Stimulated activated CD8-positive, alpha-beta memory T cell treated with anti-CD3 and anti-CD28 coated beads, Interleukin-2, amount 100 ng/mL, for 1 hour (primary cell): ENCODE measurements at places on chromosomes 12 and 14.

DNA sequence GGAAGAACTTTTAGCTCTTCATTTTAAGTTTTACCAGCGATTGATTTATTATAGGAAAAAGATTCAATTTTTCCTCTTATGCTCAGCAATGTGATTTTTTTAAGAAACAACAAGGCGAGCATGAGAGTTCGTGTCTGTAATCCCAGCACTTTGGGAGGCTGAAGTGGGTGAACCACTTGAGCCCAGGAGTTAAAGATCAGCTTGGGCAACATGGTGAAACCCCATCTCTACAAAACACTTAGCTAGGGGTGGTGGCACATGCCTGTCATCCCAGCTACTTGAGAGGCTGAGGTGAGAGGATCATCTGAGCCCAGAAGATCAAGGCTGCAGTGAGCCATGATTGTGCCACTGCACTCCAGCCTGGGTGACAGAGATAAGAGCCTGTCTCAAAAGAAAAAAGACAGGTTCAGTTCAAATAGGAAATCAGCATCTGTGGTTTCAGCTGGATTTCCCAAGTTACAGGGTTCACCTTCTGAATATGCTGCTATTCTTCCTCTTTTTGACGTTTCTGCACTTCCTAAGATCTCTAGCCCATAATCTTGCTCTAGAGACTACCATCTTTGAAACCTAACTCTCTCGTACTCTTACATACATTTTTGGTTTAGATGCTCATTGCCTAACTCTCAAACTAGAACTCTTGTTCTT lies 274.7 kb downstream of the SEC23A start:
- DNase-seq = no peak

GRCh38 chr12:92718483-92718990 lies 15.7 kb downstream of the PLEKHG7 start:
- DNase-seq = no peak

DNA sequence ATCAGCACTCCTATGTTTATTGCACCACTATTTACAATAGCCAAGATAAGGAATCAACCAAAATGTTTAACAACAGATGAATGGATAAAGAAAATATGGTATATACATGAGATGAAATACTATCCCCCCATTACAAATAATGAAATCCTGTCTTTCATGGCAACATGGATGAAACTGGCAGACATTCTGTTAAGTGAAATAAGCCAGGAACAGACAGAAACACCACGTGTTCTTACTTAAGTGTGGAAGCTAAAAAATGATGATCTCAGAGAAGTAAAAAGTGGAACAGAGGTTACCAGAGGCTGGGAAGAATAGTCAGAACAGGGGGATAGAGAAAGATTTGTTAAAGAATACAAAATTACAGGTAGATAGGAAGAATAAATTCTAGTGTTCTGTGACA lies 113.7 kb upstream of the MDM1 start:
- DNase-seq = no peak

DNA sequence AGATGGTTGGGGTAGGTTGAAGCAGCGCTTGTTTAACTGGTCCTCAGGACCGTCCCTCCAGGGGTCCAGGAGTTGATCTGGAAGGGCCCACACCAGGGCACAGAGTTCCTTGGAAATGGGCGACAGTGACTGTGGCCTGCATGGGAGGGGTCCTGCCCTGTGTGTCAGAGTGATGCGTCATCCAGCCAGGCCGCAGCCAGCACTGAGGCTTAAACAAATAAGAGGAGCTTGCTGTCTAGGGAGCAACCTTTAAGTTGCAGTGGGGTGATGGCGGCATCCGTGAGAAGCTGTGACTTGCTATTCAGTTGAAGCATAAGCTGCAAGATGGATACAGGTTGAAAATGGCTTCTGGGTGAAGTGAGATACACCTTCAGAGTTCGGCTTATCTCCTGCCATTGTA lies 20.2 kb downstream of the DCAF4 start:
- no peak for DNase-seq

DNA sequence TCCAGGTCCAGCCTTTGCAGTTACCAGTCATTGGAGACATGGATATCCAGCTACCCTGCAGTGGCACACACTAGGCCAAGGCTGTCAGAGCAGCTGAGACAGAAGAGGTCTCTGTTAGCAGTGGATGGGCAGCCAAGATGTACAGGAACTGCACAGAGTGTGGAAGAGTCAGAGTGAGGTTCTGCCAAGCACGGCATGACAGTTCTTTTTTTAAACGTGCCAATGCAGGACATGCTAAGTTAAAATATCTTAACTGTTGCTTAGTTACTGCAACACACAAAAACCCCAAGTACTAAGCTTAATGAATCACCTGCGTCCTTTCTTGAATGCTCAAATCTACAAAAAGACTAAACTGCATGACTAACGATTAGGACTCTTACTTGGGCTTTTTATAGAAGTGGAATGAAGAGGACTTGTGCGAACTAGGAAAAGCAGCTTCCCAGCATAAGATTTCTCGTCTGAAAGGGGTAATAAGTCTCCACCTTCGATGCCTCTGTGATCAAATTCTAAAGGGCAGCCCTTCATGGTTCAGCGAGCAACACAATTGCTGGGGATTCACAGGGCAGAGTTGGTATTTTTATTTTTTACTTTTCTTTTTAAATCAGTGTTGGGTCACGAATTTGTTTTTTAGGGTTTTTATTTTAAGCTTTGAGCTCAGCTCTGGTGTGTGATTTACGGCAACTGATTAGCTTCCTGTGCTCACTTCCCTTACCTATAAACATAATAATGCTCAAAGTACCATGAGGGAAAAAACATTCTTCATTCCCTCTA lies 20.6 kb downstream of the MAPK1IP1L start:
- no peak for DNase-seq

DNA sequence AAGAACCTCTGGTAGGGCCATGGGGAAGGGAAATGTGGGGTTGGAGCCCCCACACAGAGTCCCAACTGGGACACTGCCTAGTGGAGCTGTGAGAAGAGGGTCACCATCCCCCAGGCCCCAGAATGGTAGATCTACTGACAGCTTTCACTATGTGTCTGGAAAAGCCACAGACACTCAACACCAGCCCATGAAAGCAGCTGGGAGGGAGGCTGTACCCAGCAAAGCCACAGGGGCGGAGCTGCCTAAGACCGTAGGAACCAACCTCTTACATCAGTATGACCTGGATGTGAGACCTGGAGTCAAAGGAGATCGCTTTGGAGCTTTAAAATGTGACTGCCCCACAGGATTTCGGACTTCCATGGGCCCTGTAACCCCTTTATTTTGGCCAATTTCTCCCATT lies 97.8 kb downstream of the HMGA2 start:
- DNase-seq = no peak

GRCh38 chr14:96221109-96221650 lies 16.5 kb downstream of the BDKRB2 start:
- DNase-seq = no peak

- no peak for DNase-seq
These were observed 236.1 kb upstream of the PLEKHG7 start for GRCh38 chr12:92466391-92467305.

GRCh38 chr12:131845121-131845520 lies 16.9 kb downstream of the MMP17 start:
- no peak for DNase-seq

DNA sequence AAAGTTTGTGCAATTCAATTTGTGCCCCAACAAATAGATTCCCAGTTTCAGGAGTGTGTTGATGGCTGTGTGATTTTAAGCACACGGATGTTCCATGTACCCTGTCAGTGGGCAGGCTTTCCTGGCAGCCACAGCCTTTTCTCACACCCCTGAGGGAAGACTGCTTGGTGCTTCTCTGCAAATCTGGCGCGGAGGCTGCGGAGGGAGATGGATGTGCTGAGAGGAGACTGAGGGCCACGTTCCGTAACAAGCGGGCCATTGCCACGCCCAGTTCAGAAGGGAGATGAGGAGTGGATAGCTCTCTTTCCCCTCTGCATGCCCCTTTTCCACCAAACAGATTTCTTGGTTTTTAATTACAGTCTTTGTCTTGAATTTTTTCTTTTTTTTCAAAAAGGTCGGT lies 89.1 kb downstream of the BEGAIN start:
- DNase-seq = no peak

DNA sequence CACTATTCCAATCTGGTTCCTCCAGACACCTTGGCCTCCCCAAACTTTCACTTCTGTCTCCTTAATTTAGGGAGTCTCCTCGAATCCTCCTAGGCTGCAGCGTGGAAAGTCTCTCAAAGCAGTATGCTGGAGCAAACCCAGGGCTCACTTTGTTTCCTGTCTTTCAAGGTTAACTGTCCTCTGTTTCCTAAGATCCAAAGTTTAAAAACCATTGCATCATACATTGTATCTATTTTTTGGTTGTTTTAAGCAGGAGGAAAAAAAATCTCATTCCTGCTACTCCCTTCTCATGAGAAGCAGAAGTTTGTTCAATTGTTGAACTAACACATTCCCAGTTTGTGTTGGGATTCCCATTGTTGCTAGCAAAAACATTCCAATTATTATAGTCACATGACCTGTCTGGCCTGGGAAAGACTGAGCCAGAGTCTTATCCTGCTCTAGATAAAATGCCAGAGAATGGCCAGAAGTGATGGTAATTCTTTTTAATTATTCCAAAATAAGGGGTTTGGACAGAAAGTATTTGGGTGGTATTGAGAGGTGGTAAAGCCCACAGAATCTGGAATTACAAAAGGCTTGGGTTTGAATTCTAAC lies 67.3 kb downstream of the HSPB8 start:
- no peak for DNase-seq

- no peak for DNase-seq
These were observed 144.5 kb upstream of the FBXO33 start for GRCh38 chr14:39576736-39577135.

DNA sequence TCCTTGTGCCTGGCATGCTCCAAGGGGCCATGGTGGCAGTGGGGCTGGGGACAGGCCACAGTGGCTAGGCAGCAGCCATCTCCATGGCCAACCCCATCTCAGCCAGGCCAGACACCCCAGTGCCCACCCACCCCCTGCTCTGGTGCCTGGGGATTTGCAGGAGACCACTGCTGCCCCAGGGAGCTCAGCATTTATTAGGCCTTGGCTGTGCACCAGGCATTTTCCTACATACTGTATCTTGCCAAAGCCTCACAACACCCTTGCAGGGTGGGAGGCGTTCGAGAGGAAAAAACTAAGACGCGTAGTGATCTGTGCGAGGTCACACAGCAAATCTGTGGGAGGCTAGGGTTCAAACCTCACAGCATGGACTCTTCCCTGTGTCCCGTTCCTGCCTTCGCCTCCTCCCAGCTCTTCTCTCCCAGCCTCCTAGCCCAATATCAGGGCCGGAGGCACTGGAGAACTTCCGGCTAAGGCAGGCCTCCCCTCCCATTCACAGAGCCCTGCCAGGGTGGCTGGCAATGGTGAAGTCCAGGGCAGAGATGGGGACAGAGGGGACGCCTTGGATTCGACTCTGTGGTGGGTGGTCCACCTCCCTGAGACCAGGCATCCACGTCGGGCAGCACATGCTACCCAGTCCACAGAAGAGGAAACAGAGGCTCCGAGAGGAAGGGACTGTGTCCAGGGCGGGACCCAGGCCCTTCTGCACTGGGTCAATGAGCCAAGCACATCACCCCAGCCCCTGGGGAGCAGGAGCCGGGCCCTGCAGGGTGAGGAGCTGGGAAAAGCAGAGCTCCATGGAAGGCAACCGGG lies 57.4 kb downstream of the FAM222A start:
- no peak for DNase-seq

- no peak for DNase-seq
These were observed 105.4 kb upstream of the FKBP4 start for GRCh38 chr12:2689393-2689792.

DNA sequence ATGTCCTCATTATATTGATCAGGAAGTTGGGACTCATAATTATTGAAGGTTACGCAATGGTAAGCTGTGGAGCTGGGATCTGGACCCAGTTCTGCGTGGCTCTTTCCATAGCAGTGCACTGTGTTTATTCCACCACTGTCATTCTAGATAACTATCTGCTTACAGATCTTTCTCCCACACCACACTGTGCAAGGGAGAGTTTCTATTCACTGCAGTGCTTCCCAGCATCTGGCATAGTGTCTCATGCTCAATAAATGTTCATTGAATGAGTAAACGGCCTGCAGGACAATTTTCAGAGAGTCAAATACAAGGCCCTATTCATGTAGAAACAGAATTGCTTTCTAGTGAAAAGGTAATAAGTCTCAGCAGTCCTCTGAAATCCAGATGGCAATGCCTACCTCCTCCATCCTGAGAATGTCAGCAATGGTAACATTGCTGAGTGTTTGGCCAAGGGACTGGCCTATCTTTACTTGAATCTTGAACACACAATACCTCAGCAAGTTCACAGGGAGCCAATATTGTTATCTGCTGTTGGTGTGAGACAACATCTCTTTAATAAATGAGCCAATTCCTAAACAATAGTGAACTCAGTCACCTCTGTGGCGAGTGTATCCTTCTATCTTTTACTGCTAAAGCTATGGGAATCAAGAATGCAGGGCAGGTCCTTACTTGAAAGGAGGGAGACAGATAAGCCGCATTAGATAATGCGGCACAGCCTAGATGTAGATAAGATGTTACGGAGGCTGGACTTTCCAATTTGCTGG lies 332.4 kb upstream of the PRICKLE1 start:
- no peak for DNase-seq
